Right atrium auricular region (tissue), 2 donors: ENCODE measurements at places on chromosomes 1 and 21. TPM values are rescaled to one million over a fixed set of nuclear protein-coding genes. Genes with fewer than 3 reads are reported as not detected.

Gene SYCP1
- total RNA-seq, result not detected

Gene APOBEC4
- not detected for total RNA-seq

Gene RGS16
- total RNA-seq, result 1.4 TPM

Gene CFH
- total RNA-seq, result 88.1 TPM

Gene CBR3
- total RNA-seq, result 8.2 TPM

Gene NBPF20
- total RNA-seq, result 1.1 TPM

Gene LRRC8C
- 11.5 TPM for total RNA-seq

Gene DNMT3L
- total RNA-seq, result not detected

Gene REN
- not detected for total RNA-seq

Gene VANGL1
- 6.1 TPM for total RNA-seq

DNA sequence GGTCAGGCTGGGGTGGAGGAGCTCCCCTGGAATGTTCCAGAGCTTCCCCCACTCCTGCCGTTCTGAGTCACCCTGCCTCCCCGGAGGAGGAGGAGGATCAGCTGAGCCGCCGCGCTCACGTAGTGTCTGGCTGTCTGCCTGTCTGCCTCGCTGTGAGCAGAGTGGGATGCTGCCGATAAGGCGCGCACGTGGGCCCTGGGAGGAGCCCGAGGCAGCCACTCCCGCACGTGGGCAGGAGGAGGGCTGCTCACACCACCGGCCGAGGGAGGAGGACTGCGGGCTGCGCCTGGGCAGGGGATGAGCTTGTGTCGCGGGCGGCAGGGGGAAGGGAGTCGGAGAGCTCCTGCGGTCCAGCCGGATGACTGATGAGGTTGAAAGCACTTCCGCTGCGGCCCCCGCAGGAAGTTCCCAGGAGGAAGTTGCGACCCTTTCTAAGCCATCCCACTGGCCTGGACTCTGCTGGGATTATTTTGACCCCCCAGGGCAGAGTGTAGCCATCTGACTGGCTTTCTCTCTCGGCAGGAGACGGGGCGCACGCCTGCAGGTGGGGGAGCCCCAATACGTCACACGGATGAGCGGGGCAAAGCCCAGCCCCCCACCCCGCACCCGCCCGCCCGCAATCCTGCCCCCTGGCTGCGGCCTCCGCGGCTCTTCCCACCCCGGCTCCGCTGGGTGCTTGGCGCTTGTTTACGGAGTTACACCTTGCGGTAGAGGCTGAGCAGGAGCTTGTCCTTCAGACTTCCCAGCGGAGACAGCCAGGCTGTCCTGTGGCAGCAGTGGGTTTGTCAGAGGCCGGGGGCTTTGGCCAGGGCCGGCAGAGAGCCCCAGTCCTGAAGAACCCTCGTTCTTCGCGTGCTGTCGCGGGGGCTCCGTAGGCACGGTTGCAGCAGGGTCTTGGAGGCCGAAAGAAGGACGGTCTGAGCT, 9.8 kb downstream of the PDXK start:
- H3K36me3 ChIP-seq, result peaks cover 5% of the 10 kb centered on the region
- H3K27ac ChIP-seq, result peak overlapping the region; percentile 91
- DNase-seq, result peak; percentile 97
- H3K4me3 ChIP-seq, result peak overlapping the region; percentile 56
- peaks cover 62% of the 10 kb centered on the region for H3K4me1 ChIP-seq

DNA sequence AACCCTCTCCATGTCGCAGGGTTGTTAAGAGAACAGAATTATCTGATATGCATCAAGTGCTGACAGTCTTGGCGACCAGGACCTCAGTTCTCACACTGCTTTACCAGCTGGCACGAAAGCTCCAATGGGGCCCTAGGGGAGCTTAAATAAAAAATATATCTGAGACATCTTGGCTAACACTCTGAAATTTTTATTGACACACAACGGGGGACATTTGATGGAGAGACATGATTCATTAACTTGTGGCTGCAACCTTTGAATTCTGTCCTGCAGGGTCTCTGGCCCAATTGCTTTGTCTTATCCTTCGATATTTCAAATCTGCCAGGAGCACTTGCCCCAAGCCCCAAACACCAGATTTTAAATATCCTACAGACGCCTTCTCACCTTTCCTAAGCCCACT, 567.0 kb downstream of the AJAP1 start:
- no peak overlapping the region for H3K27ac ChIP-seq
- H3K4me3 ChIP-seq, result no peak overlapping the region
- no peaks in the 10 kb centered on the region for H3K36me3 ChIP-seq
- no peak for DNase-seq

GRCh38 chr1:213457186-213457585, 406.1 kb downstream of the RPS6KC1 start:
- H3K27me3 ChIP-seq, result no peaks in the 10 kb centered on the region
- DNase-seq, result no peak
- no peak overlapping the region for H3K4me3 ChIP-seq
- no peaks in the 10 kb centered on the region for H3K36me3 ChIP-seq
- no peak overlapping the region for H3K27ac ChIP-seq
- no peaks in the 10 kb centered on the region for H3K4me1 ChIP-seq

- H3K4me1 ChIP-seq, result no peaks in the 10 kb centered on the region
- H3K4me3 ChIP-seq, result no peak overlapping the region
- no peak overlapping the region for H3K27ac ChIP-seq
These were observed 824.9 kb downstream of the AMY1C start for GRCh38 chr1:104574620-104575019.

GRCh38 chr1:204077979-204078696, 5.2 kb downstream of the SOX13 start:
- no peaks in the 10 kb centered on the region for H3K27me3 ChIP-seq
- no peak overlapping the region for H3K27ac ChIP-seq
- no peaks in the 10 kb centered on the region for H3K36me3 ChIP-seq

- H3K27me3 ChIP-seq, result no peaks in the 10 kb centered on the region
- H3K4me1 ChIP-seq, result no peaks in the 10 kb centered on the region
- H3K36me3 ChIP-seq, result no peaks in the 10 kb centered on the region
- no peak overlapping the region for H3K4me3 ChIP-seq
- H3K27ac ChIP-seq, result no peak overlapping the region
These were observed 85.0 kb upstream of the SLC2A1 start for GRCh38 chr1:43043695-43044094.

DNA sequence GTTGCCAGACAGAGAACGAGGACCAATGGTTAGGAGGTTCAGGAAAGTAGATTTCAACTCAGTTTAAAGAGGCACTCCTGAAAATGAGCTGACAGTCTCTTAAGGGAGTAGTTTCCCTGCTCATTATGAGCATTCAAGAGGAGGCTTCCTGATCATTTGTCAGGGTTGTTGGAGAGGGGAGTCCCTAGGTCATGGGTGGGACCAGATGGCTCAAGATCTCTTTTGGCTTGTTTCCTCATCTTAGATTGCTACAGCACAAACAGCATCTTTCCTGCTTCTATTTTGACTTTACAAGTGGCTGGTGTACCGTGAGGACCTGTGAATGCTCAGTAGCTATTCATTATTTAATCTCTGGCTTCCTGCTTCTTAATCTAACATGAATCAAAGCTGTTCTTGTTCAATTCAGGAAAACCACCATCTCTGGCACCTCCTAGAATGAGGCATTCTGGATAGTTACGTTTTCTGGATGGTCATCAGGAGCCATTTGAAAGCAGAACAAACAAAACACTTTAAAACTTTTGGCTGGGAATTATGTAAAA, 47.6 kb downstream of the PEX14 start:
- H3K4me3 ChIP-seq, result no peak overlapping the region
- no peaks in the 10 kb centered on the region for H3K36me3 ChIP-seq
- no peaks in the 10 kb centered on the region for H3K27me3 ChIP-seq
- H3K4me1 ChIP-seq, result no peaks in the 10 kb centered on the region

GRCh38 chr1:34360574-34360973, 183.9 kb downstream of the C1orf94 start:
- H3K36me3 ChIP-seq, result no peaks in the 10 kb centered on the region
- H3K27me3 ChIP-seq, result no peaks in the 10 kb centered on the region
- no peak overlapping the region for H3K4me3 ChIP-seq
- H3K4me1 ChIP-seq, result no peaks in the 10 kb centered on the region

DNA sequence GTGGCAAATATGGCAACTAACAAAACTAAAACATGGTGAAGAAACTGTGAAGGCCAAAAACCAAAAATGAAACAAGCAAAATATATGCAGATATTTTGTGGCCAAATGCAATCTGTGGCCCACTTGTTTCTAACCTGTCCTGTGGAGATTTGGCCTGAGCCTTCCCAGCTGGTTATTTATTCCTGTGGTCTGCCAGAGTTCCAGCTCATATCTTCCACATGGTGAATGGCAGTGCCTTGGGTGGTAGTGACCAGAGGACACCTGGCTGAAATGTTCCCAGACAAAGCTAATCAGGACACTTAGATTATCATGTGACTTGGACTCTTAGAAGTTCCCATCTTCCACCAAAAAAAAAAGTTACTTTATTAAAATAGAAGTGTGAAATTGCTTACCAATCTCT, 39.7 kb downstream of the RNASEL start:
- DNase-seq, result no peak
- no peaks in the 10 kb centered on the region for H3K4me1 ChIP-seq

- H3K27ac ChIP-seq, result no peak overlapping the region
- no peaks in the 10 kb centered on the region for H3K36me3 ChIP-seq
- H3K4me1 ChIP-seq, result peaks cover 19% of the 10 kb centered on the region
- H3K27me3 ChIP-seq, result no peaks in the 10 kb centered on the region
These were observed 9.7 kb downstream of the KIFAP3 start for GRCh38 chr1:170064821-170065220.

GRCh38 chr1:155473151-155473821, 89.3 kb downstream of the ASH1L start:
- no peaks in the 10 kb centered on the region for H3K27me3 ChIP-seq
- H3K4me1 ChIP-seq, result peaks cover 16% of the 10 kb centered on the region
- H3K36me3 ChIP-seq, result no peaks in the 10 kb centered on the region

GRCh38 chr1:217747156-217747769, 116.1 kb downstream of the SPATA17 start:
- no peak overlapping the region for H3K4me3 ChIP-seq
- no peak for DNase-seq
- H3K27me3 ChIP-seq, result no peaks in the 10 kb centered on the region
- H3K4me1 ChIP-seq, result no peaks in the 10 kb centered on the region
- H3K27ac ChIP-seq, result no peak overlapping the region
